Activated T-cell treated with anti-CD3 and anti-CD28 coated beads, Interleukin-2, amount 50 U/mL, for 72 hours (primary cell): ENCODE measurements at places on chromosomes 6 and 20. TPM values are rescaled to one million over a fixed set of nuclear protein-coding genes. Genes with fewer than 3 reads are reported as not detected.

DNA sequence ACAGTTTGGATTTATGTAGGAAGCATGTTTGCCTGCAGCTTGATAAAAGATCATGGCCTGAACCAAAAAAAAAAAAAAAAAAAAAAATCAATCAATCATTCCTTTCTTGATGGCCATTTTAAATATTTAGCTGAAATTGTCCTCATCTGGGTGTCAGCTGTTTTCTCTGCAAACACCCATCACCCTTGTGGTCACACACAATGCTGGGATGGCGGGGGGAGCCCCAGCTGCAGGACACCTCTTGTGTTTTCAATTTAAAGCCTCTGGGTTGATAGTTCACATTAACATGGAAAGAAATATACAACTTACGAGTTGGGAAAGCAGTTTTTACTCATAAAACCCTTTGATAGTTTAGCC is 160.4 kb downstream of the ZFP64 start:
- no peak for DNase-seq

GRCh38 chr6:1604158-1605003 is 5.3 kb upstream of the FOXC1 start:
- peak; percentile 74 for DNase-seq

- no peak for DNase-seq
Measured at GRCh38 chr20:1102016-1102415, 16.4 kb upstream of the PSMF1 start.

DNA sequence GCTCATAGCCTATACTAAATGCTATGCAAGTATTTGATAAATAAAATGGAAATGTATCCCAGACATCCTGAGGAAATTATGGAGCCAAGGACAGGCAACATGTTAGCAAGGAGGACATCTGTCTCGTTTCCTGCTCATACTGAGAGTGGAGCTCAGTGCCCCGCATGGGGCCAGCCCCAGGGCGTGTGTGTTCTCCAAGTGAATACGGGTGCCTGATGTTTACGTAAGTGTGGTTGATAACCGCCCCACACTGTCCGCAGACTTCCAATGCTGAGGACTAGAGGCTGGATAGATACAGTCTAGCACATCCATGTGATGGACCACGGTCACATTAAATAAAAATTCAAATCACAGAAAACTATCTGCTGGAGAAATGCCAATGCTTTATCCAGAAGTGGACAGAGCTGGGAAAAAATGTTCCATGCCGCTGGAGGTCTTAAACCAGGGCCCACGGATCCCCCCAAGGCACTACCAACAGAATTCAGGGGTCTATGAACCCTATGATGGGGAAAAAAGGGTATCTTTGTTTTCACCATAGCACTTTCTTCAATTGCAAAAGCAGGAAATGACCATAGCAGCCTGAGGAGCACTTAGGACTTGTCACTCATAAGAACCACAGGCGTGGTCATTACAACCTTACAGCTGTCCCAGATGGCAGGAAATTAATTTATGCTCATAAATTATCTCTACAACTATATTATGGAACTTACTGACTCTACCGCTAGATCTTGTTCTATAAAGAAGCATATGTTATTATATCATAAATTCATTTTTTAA is 24.9 kb downstream of the TGM2 start:
- DNase-seq: no peak

DNA sequence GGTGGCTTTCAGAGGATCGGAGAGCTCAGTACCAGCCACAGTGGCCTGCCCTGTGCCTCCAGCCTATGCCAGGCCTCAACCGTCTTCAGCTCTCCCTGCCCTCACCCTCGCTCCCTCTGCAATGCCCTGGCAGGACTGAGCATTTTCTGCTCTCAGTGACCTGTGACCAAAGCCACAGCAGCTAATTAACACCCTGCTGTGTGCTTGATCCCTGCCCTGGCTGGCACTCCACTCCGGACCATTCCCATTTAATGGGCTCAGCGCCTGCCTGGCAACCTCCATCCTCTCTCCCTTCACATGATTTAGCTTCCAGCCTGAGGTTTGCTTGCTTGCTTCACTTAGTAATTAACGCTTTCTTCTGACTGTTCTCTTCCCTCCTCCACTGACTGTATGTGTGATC is 287.5 kb downstream of the LRFN2 start:
- no peak for DNase-seq

DNA sequence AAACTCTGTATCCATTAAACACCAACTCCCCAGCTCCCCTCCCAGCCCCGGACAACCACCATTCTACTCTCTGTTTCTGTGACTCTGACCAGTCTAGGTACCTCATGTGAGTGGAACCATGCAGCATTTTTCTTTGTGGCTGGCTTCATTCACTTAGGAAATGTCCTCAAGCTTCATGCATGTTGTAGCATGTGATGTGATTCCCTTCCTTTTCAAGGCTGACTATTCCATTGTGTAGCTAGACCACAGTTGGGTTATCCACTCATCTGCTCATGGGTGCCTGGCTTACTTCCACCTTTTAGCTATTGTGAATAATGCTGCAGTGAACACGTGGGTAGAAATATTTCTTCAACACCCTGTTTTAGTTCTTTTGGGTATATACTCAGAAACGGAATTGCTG is 8.8 kb upstream of the BPHL start:
- no peak for DNase-seq

DNA sequence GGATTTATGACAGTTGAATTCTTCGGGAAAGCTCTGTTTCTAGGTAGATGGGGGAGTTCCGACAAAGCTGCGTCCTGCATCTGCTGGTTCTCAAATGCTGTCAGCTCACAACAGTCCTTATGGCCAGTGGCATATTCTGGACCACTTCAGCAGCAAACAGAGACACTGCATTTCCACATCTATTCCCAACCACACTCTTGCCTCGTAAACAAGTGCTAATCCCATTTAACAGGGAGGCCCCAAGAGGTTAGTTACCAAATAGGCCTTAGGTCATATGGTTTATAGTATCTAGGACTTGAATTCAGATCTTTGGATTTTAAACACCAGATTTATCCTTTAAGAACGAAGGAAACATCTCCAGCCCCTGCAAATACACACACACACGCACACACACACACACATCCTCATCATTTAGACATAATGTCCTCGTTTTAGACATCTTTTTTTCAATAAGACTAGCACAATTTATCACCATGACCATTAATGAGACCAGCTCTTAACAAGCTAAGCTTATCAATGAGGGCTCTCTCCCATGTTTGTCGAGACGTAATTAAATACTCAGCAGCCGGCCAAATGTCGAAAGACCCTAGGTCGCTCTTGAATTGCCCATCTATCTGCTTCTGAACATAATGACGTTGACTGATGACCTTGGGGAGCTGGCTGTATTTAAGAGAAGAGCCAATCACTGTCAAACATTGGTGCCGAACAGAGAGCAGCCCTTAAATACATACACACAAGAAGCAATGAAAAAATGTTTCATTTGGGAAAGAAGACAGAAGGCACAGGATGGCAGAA is 84.5 kb downstream of the PSMG4 start:
- no peak for DNase-seq

DNA sequence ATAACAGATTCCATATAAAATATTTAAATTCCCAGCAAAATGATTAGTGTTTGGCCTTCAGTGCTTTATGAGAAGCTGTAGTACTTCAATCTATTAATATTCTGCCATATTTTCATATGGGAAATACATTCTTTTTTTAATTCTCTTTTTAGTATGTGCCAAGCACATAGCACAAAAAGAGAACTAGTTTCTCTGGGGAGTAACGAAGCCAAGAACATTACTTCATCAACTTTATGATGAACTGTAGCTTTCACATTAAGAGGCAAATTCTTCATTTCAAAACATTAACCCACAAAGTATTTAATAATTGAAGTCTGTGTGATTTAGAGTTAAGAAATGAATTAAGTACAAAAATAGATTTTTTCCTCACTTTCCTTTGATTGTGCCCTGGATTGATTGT is 281.0 kb upstream of the EYS start:
- no peak for DNase-seq

DNA sequence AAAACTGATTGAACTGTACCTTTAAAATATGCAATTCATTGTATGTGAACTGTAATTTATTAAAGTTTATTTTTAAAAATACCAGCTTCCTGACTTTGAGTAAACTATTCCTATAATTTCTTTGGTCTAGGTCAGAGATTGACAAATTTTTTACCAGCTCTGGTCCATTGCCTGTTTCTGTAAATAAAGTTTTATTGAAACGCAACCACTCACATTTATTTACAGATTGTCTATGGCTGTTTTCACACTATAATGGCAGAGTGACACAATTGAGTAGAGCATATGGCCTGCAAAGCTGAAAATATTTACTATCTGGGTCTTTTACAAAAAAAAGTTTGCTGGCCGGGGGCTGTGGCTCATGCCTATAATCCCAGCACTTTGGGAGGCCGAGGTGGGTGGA is 33.0 kb upstream of the NFATC2 start:
- no peak for DNase-seq

DNA sequence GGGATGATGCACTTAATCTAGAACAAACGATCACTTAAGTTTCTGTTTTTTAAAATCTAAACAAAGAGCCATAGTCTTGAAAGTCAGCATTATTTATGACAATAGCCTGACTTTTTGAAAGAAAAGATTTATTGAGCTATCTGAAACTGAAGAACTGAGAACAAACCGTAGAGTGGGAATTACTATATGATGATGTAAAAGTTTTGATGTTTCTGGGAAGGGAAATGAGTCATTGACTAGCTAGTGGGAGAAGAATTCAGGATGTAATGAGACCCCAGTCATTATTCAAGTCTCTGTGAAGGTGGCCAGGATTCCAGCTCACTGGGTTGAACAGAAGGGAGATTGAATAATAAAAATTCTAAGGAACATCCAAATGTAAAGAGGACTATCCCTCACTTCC is 83.4 kb upstream of the FABP7 start:
- DNase-seq: no peak

Gene CCR6
- total RNA-seq: 1.2 TPM

Gene SNHG17
- total RNA-seq: 137 TPM

Gene ANKRD60
- not detected for total RNA-seq

Gene CNKSR3
- total RNA-seq: 0.12 TPM

Gene DEFB124
- not detected for total RNA-seq

Gene UBR2
- 33.9 TPM for total RNA-seq
